Left forelimb (tissue), 1 donor: ENCODE measurements at places on chromosomes 1 and 21.

DNA sequence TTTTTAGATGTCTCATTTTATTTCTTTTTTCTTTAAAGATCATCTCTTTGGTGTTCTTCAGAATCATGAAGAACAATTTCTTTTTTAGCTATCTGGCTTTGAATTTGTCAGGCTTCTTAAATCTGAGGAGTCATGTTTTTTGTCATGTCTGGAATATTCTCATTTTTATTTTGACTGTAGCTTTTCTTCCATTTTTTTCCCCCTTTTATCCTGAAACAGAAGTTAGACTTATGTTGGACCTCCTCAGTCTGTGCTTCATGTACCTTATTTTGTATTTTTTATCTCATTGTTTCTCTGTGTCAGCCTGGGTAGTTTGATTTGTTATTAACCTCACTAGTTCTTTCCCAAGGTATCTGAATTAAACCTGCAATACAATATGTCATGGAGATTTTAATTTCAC is 319.2 kb upstream of the ADGRL4 start:
- DNase-seq: no peak

DNA sequence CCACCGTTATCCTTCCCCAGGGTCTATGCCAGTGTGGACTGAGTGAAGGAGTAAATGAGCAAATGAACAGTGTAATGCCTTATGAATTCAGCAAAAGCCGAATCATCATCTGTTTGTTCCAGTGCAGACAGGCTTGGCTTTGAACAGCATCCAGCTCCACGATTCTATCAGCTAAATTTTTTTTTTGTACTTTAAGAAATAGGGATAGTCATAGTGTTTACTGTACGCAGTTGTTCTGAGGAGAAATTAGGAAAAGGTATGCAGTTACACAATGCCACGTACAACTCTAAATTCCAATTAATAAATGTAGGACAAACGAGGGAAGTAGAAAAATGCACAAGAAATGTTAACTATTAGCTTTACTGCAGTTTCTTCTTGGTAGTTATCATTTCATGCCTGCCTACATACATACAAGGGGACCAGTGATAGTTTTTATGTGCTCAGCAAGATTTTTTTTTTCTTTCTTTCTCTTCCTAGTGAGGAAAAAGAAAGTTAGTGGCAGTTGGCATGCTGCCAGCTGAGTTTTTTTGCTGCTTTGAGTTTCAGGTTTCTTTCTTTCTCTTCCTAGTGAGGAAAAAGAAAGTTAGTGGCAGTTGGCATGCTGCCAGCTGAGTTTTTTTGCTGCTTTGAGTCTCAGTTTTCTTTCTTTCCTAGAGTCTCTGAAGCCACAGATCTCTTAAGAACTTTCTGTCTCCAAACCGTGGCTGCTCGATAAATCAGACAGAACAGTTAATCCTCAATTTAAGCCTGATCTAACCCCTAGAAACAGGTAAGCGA is at the start of gene IFI44L:
IFI44L (plus strand) TSS at position 646 of the 777 bp plus-strand sequence. CDS start 7,468 bp downstream, outside the sequence.
- DNase-seq: no peak

- DNase-seq: no peak
Measured at GRCh38 chr1:226939438-226940028, 561 bp upstream of the COQ8A start.

- DNase-seq: no peak
Measured at GRCh38 chr1:151619489-151620093, 7.7 kb downstream of the SNX27 start.

DNA sequence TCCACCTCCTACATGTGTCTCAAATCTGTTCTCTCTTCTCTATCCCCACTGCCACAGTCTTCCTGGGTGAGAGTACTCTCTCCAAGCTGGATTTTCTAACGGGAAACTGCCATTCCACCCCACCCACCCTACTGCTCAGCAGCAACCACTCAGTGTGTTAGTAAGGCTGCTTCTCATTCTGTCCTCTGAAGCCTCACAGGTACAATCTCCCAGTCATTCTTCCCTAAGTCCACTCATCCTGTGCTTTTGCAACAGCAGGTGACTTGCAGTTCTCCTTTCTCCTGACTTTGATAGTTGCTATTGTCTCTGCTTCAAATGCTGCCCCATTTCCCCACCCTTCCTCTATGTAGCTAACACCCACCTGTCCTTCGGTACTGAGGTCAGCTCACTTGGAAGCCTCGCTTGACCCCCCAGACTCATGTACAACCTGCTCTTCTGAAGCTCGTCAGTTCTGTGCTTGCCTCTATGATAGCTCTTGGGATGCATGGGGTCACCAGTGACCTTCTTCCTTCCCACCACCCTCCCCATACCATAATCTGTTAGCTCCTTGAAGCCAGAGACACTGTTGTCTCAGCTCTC is 188.9 kb downstream of the RRAGC start:
- DNase-seq: no peak
